ENCODE measurements at places on chromosomes 11 and 22.

DNA sequence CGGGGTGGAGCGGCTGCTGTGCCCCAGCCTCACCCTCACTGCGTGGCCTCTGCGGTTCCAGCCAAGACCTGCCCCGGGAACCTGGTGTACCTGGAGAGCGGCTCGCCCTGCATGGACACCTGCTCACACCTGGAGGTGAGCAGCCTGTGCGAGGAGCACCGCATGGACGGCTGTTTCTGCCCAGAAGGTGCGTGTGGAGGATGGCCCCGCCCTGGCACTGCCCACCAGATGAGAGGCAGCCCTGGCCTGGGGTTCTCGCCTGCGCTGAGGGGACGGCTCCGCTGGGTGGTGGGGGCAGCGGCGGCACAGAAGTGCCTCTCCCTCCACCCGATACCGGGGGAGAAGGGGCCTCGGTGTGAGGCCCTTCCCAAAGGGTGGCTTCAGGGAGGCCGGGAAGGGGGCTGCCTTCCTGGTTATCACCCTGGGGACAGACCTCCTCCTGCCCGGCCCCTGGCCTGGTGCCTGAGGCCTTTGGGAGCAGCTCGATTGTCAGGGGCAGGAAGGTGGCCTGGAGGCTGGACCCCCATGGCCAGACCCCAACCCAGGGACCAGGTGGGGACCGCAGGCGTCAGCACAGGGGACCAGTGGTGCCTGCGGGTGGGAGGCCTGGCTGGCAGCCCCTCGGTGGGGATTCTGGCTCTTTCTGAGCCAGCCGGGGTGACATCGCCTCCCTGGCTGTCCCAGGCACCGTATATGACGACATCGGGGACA, 7.1 kb downstream of the MUC2 start:
- no peak for DNase-seq

GRCh38 chr11:119706029-119706428, 23.0 kb downstream of the NECTIN1 start:
- DNase-seq = no peak

DNA sequence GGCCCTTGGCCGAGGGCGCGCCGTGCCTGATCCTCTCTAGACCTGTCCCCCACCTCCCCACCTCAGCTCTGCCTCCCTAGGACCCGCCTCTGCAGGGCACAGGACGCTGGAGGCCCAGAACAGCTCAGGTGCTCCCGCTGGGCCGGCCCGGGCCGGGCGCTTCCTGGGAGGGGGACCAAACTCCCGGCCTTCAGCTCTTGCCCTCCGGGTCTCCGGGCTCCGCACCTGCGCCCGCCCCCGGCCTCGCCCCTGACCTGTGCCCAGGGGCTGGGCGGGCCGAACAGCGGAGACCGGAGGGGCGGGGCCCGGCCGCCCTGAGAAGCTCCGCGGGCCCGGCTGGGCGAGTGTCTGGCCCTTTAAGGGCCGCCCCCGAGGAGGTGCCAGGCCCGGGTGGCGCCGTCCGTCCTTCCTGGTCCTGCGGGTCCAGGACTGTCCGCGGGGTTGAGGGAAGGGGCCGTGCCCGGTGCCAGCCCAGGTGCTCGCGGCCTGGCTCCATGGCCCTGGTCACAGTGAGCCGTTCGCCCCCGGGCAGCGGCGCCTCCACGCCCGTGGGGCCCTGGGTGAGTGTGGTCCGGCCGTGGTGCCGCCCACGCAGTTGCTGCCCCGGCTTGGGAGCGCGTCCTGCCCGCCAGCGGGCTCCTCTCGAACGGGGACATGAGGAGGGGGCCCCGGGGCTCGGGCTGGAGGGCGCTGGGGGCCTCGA, at the start of gene SSH3:
Gene SSH3, plus strand, starts transcription at position 399 of the 703 bp plus-strand sequence. Its CDS starts 96 bp downstream, at position 495.
- peak; percentile 37 for DNase-seq

GRCh38 chr22:33438273-33438672, 380.1 kb upstream of the SYN3 start:
- DNase-seq = no peak

GRCh38 chr11:46050003-46050461, 71.2 kb downstream of the PHF21A start:
- no peak for DNase-seq

Data from CD4-positive, alpha-beta T cell treated with Interleukin-21 for 1 hour (primary cell).